Activated CD4-positive, alpha-beta T cell treated with anti-CD3 and anti-CD28 coated beads, Interleukin-2, Interleukin-4, amounts not matched to agents 100 ng/mL and 50 ng/mL, durations not matched to agents 16 hours and 8 hours (primary cell): ENCODE measurements at places on chromosomes 2 and 18.

GRCh38 chr2:8170552-8171327 is 511.1 kb upstream of the ID2 start:
- DNase-seq = no peak

DNA sequence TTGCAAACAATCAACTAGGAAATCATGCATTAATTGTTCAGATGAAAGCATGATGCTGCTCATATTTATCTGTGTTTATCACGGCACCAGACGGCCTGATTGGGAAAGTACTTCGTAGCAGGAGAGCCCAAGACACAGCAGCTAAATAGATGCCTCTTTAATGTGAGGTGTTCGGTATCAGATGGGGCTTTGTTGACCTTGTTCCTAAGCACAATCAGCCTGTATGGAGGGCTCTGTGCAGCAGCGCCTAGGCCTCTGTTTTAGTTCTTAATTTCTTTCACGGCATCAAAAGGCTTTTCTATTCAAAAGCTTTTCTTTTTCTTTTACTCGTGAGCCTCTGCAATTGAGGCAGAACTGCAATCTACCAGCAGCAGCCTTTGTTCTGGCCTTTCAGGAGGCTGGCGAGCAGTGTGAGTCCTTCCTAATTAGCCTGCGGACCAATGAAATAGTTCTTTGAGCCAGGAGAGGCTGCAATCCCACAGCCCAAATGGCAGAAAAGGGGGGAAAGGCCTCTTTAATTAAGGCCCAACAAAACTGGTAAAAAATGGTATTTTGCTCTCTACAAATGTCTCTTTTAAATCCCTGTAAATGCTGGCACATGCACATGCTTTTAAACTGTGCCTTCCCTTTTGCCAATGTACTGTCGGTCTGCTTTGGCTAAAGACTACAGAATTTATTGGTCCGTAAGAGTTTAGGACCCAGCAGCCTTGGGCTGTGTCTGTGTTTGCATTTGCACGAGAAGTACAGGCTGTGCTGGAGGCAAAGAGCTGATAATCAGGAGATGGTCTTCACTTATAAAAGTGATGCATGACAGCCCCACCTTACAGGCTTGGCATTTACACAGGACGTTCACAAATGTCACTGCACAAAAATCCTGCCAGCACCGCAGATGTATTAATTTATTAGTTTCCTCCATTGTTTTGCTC is 159.6 kb downstream of the RND3 start:
- DNase-seq = no peak

DNA sequence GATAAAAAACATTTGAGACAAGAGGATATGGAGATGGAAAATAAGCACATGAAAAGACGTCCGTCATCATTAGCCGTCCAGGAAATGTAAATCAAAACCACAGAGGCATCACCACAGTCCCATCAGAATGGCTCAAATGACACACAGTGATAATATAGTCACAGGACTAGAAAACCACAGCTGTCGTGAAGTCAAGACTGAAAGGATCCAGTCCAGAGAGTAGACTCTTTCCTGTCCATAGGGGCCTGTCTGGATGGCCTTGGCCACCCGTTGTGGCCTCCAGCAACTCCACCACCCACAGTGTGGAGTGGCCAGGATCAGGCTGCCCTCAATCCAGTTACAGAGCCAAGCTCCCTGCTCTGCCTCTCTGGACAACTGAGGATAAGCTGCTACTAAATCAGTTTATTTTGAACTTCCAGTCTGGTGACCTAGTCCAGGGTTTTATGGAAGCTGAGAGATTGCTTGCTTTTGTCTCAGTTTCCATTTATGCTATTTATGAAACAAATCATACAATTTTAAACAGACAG is 60.4 kb downstream of the RHOB start:
- peak; percentile 63 for DNase-seq

DNA sequence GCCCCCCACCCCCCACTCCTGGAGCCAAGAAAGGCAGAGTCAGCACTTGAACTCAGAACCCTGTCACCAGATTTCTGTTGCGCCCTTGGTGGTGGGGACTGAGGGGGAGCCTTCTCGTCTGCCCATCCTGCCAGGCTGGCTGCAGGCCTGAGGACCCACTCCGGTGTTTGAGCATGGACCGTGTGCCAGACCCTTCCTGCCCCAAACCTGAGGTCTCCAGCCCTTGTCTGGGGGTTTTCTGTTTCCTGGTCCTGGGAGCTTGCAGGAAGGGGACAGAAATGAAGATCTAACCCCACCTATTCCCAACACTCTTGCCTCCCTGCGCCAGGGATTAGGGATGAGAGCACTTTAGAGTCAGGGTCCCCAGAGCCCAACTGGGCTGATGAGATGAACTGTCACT is 190.6 kb downstream of the HAUS1 start:
- no peak for DNase-seq
